NCI-H1048 (cell line): ENCODE measurements at places on chromosomes 5 and 9.

DNA sequence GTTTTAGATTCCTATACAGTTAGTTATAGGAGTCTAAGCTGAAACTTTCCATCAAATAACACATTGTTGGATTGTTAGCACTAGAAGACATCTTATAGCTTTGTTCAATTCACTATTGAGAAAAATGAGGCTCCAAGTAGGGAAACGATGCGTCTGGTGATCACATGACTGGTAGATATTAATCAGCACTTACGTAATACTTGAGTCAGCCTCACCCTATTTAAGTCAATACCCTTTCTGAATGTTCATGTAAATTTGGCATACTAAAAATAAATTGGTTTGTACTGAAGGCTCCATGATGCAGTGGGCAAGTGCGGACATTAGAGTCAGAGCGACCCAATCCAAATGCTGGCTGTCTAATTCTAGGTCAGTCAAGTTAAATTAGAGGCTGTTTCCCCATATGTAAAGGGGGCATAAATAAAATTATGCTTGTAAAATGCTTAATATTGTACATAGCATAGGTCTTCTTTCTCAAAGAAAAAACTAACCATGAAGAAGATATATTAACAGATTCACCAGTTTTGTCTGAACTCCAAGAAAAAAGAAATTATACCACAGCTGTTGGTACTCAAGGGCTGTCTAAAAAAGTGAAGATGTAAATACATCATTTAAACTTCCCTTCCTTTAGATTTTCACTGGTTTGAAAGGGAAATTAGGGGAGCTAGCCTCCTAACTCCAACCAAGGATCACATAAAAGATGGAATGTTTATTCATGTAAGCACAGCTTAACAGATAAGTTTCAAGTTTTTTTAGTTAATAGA lies 406.6 kb upstream of the TLE4 start:
- no peak for DNase-seq

DNA sequence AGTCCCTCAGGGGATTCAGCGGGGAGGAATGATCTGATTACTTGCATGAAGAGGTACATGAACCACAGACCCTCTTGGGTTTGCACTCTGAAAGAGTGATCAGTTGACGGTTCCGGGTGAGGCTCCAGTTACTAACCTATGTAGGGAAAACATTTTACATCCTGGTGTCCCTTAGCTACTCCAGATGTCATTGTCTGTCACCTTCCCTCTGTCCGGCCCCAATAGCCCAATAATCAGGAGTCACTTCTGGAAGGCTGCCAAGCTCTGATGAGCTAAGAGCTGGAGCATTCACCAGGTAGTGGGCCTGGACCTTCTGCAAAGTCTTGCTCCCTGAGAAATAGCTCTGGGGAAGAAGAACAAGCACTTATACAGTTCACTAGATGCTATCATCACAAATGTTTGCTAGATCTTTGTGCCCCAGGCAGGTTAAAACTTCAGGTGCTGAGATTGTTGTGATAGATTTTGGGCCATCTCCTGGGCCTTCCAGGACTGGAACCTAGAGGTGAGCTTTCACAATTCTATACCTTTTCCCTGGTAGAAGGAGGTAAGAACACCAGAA lies 64.5 kb downstream of the ENTREP1 start:
- DNase-seq: no peak

- DNase-seq: no peak
These were observed 698.3 kb downstream of the MAT2B start for GRCh38 chr5:164203581-164204225.

- no peak for DNase-seq
These were observed 34.7 kb upstream of the GFPT2 start for GRCh38 chr5:180387798-180388197.

GRCh38 chr5:39816156-39816845 lies 391.5 kb upstream of the DAB2 start:
- DNase-seq: no peak

- no peak for DNase-seq
These were observed 91.1 kb downstream of the SNCAIP start for GRCh38 chr5:122402955-122403685.

GRCh38 chr5:107885601-107886000 lies 214.9 kb upstream of the EFNA5 start:
- no peak for DNase-seq

DNA sequence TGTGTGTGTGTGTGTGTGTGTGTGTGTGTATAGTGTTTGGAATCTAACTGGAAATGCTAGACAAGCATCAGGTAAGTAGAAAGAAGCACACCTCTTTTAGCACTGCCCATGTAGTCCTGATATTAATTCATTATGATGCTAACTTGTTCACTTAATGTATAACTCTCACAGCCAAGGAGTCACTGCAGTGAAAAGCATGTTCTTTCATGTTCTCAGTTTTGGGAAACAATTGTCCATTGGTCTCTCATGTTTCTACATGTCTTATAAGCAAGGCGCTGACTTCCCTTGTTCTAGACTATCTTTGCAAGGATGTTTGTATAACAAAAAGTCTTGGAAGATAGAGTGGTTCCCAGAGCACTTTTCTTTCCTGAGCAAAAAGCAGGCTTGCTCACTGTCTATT lies 148.8 kb upstream of the TNPO1 start:
- DNase-seq: no peak

- DNase-seq: no peak
These were observed 234.7 kb downstream of the NMUR2 start for GRCh38 chr5:152170350-152170749.

- DNase-seq: no peak
These were observed 52.9 kb upstream of the SLC28A3 start for GRCh38 chr9:84393266-84393950.

- no peak for DNase-seq
These were observed 62.5 kb upstream of the GHR start for GRCh38 chr5:42360616-42361314.

DNA sequence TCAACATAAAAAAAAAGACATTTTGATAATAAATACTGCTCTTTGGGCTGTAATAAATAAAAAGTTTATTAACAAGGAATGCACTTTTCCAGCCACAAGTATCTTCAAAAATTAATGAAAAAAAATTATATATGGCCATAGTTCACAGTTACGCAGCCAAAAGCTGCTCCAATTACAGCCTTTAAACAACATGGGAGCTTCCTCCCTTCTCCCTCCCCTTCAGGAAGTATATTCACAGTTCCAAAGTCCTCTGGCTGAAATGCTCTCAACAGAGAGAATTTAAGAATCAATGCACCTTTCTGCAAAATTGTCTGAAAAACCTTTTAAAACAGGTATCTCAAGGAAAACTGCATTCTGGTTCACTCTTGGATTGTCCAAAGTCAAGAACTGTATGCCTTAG lies 5.9 kb downstream of the PLK2 start:
- DNase-seq: no peak

GRCh38 chr5:1278216-1278615 lies 16.7 kb downstream of the TERT start:
- no peak for DNase-seq

DNA sequence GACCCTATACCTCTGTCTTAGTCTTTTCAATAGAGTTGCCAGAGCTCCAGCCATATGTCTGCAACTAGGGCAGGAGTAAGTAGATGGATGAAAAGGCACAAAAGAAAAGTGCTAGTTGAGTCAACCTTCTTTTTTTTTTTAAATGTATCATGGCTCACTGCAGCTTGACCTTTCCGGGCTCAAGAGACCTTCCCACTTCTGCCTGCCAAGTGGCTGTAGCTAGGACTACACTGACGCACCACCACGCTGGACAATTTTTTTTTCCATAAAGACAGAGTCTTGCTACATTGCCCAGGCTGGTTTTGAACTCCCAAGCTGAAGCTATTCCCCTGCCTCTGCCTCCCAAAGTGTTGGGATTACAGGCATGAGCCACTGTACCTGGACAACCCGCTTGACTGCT lies 27.3 kb downstream of the FOXE1 start:
- no peak for DNase-seq

DNA sequence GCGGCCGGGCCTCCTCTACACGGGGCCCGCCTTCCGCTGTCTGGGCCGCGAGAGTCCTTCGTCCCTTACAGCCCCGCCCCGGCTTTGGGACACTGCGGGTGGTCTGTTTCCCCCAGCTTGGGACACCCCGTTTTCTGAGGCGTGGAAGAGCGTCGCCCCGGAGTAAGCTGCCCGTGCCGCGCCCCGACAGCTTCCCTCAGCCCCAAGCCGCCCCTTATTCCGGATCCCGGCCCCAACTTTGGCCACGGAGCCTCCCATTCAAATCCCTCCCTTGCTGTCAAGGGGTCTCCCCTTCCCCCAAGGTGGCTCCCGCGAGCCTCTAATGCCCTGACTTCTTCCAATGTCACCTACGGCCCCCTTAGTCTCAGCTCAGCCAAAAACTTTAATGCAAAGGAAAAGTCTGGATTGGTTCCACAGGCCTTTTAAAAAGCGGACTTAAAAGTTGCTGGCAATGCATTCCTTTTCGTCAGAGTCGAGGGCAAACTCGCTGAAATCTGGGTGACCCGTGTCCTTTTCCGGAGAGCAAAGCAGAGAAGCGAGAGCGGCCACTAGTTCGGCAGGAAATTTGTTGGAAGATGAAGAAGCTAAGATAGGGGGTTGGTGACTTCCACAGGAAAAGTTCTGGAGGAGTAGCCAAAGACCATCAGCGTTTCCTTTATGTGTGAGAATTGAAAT lies 19.8 kb downstream of the EXOSC2 start:
- DNase-seq: no peak

DNA sequence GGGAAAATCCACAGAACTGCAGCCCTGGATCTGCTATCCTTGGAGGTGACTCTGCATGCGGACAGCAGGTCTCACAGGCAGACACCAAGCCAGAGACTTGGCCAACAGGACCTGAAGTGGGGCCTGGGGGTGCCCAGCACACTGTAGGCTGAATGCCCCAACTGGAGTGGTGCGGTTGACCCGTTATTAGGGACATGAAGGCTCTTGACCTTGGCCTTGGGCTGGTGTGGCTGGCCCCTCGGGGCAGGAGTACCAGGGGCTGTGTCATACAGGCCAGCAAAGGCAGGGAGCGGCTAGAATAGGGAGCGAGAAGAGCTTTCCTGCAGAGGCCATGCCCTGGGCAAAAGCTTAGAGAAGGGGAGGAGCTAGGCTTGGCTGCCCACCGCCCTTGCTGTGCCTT lies 153.2 kb upstream of the MVB12B start:
- DNase-seq: no peak

GRCh38 chr5:103522586-103522985 lies 40.0 kb downstream of the NUDT12 start:
- DNase-seq: no peak
